ENCODE measurements at places on chromosomes 6 and 20. TPM values are rescaled to one million over a fixed set of nuclear protein-coding genes. Genes with fewer than 3 reads are reported as not detected.

- DNase-seq: no peak
- no peak overlapping the region for H3K27ac ChIP-seq
- H3K4me1 ChIP-seq: no peaks in the 10 kb centered on the region
- H3K36me3 ChIP-seq: no peaks in the 10 kb centered on the region
- peaks cover 5% of the 10 kb centered on the region for H3K27me3 ChIP-seq
- H3K4me3 ChIP-seq: no peak overlapping the region
Measured at GRCh38 chr20:56752274-56752673, 123.2 kb downstream of the TFAP2C start.

DNA sequence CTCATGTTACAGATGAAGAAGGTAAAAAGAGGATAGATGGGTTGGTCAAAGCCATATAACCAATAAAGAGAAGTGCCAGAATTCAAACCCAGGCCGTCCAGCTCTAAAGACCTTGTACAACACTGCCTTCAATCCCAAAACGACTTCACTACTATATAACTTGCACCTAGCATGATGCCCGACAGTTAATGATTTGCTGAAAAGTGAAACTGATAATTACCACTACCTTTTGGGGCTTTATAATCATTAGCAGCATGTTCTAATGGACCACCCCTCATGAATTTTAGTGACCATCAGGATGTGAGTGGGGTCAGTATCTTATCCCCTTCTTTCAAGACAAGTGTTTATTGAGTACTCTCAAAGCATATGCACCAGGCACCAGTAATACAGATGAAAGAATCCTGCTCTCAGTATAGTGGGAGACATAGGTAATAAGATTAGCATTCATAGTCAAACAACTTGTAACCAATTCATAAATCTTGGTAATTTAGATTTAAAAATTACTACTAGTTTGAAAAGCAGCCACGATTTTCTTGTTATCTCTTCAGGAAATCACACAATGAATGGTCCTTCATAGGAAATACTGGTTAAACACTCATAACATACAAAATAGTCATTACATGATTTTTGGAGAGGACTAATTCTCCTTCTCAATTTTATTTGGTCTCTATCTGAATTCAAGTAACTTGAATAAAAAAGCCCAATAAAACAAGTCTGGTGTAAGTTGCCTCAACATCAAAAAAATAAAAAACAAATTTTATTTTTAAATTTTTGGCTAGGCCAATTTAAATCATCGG, 98.0 kb downstream of the EPB41L2 start:
- no peak overlapping the region for H3K27ac ChIP-seq
- H3K36me3 ChIP-seq: no peaks in the 10 kb centered on the region
- no peaks in the 10 kb centered on the region for H3K27me3 ChIP-seq
- no peak for DNase-seq
- no peak overlapping the region for H3K4me3 ChIP-seq

- no peak for DNase-seq
- no peaks in the 10 kb centered on the region for H3K4me1 ChIP-seq
- H3K36me3 ChIP-seq: no peaks in the 10 kb centered on the region
- no peak overlapping the region for H3K4me3 ChIP-seq
Measured at GRCh38 chr20:9999645-10000044, 35.1 kb upstream of the ANKEF1 start.

DNA sequence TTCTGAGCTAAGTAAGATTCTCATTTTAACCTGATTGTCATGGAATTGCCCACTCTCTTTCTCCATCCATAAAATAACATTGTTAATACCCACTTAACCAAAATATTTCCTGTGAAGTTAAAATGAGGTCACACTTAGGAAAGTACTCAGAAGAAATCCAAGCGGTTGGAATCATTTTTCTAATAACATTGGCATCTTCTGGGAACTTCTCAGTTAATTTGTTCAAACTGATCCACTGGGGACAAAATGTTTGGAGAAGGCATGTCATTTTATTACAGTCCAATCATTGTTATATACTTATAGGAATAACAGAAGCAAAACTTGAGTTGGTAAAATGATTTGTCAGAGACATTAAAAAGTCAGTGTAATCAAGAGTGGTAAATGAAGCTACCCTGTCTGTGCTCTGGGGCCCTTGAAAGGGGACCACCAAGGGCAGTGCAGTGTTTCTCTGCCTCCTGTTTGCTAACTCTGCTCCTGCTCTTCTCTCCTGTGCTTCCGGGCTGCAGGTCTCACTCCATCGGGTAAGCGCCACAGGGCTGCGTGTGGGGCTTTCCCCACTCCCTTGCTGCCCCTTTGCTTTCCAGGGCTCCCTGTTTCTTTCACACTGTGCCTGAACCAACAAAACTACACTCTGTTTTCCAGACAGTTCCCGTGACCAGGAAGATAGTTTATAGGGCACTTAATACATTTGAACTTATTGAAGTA, 50.1 kb downstream of the HDDC2 start:
- no peaks in the 10 kb centered on the region for H3K36me3 ChIP-seq
- H3K27me3 ChIP-seq: no peaks in the 10 kb centered on the region
- H3K27ac ChIP-seq: no peak overlapping the region
- no peaks in the 10 kb centered on the region for H3K4me1 ChIP-seq
- no peak overlapping the region for H3K4me3 ChIP-seq

DNA sequence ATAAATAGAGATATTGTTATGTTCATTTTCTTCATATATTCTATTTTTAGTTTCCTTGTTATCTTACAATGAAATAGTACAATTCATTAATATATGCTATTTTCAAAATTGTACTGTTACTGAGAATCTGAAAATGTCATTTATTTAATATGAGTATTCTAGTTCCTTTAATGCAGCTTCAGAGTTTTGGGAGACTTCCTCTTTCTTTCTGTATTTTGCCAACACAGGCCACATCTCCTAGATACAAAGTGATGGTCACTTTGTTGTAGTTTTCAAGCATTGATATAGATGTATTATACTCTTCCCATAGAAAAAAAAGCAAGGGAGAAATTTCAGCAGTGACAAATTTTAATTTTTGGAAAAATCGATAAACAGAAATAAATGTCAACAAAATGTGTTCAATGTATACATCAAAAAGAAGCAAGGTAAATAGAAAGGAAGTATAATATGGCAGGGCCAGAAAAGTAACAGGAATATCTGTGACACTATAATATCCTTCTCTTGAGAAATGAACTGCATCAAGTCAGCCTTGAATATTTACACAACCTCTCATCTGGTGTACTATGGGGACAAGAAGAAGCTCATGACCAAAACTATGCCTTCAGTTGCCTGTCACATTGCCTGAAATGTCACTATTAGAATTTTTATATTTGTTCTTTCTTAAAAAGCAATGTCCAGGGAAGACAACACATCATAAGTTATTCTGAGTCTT, 396.0 kb downstream of the TBC1D32 start:
- no peaks in the 10 kb centered on the region for H3K27me3 ChIP-seq
- no peaks in the 10 kb centered on the region for H3K36me3 ChIP-seq
- DNase-seq: no peak
- H3K4me1 ChIP-seq: no peaks in the 10 kb centered on the region
- no peak overlapping the region for H3K27ac ChIP-seq

DNA sequence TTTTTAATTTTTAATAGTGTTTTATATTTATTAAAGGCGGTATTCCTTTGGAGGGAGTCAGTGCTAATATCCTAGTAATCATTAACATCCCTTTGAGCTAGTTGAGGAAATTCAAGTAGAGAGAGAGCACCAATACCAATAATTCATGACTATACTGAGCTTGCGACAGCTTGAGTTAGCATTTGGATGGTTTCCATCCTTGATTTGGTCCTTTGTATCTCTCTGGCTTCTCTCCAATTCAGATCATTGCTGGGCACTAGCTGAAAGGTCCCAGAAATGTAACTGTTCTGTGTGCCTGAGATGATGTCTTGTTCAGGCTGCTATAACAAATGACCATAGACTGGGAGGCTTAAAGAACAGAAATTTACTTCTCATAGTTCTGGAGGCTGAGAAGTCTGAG, 77.0 kb downstream of the RNF144B start:
- no peak for DNase-seq
- H3K4me1 ChIP-seq: no peaks in the 10 kb centered on the region
- H3K36me3 ChIP-seq: peaks cover 6% of the 10 kb centered on the region
- no peak overlapping the region for H3K27ac ChIP-seq
- no peak overlapping the region for H3K4me3 ChIP-seq
- H3K27me3 ChIP-seq: no peaks in the 10 kb centered on the region

DNA sequence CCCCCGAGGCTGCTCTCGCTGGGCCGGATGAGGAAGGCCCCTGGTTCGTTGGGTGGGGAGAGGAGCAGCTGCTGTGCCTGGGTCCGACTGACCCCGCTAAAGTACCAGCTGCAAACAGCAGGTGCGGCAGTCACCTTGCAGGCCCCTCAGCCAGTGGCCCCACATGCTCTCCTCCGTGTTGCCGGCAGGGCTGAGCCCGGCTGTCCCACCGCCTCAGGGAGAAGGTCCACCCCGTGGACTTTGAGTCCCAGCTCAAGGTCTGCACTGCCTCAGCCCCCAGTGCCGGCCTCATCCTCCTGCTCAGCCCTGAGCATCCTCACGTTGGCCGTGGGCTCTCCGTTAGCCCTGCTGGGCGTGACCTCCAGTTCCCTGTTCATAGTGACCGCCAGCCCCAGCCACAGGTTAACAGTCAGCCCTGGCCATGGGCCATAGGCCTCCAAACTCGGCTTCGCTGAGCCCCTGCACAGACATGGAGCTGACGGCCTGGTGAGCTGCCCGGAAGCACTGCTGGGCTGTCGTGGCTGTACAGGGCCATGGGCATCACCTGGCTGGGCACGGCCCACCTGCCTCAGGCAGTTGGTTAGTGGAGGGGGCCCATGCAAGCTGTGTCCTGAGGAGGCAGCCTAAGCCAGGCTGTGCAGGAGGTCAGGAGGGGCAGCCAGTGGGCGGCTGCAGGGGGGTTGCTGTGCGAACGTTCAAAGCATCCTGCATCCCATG, 3.1 kb downstream of the SRMS start:
- no peaks in the 10 kb centered on the region for H3K36me3 ChIP-seq
- no peak for DNase-seq
- H3K4me3 ChIP-seq: no peak overlapping the region
- no peaks in the 10 kb centered on the region for H3K27me3 ChIP-seq
- H3K27ac ChIP-seq: no peak overlapping the region

- no peak overlapping the region for H3K4me3 ChIP-seq
- H3K27ac ChIP-seq: no peak overlapping the region
- DNase-seq: peak; percentile 7
- H3K36me3 ChIP-seq: no peaks in the 10 kb centered on the region
Measured at GRCh38 chr6:69063401-69063800, 428.3 kb downstream of the ADGRB3 start.

GRCh38 chr20:62203378-62204030, 16.6 kb downstream of the HRH3 start:
- DNase-seq: no peak
- H3K4me1 ChIP-seq: no peaks in the 10 kb centered on the region
- H3K27me3 ChIP-seq: no peaks in the 10 kb centered on the region
- no peak overlapping the region for H3K4me3 ChIP-seq

GRCh38 chr6:68639826-68640490, 4.9 kb downstream of the ADGRB3 start:
- H3K27ac ChIP-seq: no peak overlapping the region
- peaks cover 3% of the 10 kb centered on the region for H3K27me3 ChIP-seq
- H3K4me3 ChIP-seq: peak overlapping the region; percentile 49
- H3K4me1 ChIP-seq: no peaks in the 10 kb centered on the region
- H3K36me3 ChIP-seq: no peaks in the 10 kb centered on the region

GRCh38 chr6:403659-404655, 12.4 kb downstream of the IRF4 start:
- no peak overlapping the region for H3K4me3 ChIP-seq
- no peaks in the 10 kb centered on the region for H3K4me1 ChIP-seq
- H3K36me3 ChIP-seq: no peaks in the 10 kb centered on the region

GRCh38 chr20:50339466-50339901, 148.9 kb downstream of the CEBPB start:
- no peaks in the 10 kb centered on the region for H3K27me3 ChIP-seq
- no peak for DNase-seq
- H3K36me3 ChIP-seq: no peaks in the 10 kb centered on the region
- no peak overlapping the region for H3K27ac ChIP-seq
- H3K4me3 ChIP-seq: no peak overlapping the region
- peaks cover 7% of the 10 kb centered on the region for H3K4me1 ChIP-seq

- peaks cover 16% of the 10 kb centered on the region for H3K4me1 ChIP-seq
- peak; percentile 82 for DNase-seq
- H3K27ac ChIP-seq: peak overlapping the region; percentile 27
- H3K27me3 ChIP-seq: no peaks in the 10 kb centered on the region
Measured at GRCh38 chr6:10555625-10556309, 34.6 kb downstream of the GCNT2 start.

DNA sequence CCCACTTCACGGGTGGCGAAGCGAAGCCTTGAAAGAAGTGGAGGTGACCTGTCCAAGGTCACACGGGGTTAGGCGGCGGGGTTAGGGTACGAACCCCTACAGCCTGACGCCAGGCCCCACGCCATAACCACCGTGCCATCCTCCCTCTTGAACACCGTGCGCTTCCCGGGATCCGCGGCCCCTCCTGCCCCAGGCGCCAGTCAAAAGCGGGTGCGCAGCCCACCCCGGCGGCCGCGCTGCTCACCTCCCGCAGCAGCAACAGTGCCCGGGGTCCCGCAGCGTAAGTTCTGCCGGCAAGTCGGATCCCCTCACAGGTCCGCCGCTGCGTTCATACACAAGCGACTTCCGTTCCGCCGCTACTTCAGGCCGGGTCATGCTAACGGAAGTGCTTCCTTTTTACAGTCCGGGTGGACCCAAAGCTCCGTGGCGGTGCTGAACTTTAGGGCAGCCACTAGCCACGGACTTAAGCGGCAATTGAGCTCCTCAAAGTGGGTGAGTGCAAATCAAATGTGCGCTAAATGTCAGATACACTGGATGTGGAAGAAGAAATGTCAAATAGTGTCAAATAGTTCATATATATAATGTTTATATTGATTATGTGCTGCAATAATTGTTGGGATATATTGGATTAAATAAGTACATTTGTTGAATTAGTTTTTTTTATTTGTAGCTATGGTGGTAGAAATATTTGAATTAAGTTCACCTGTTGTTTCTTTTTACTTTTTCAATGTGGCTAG, at the start of gene CDK5RAP1:
CDK5RAP1 (minus strand) TSS at position 336 of the 737 bp plus-strand sequence. CDS start 4,455 bp downstream, outside the sequence.
- peaks cover 4% of the 10 kb centered on the region for H3K4me1 ChIP-seq
- H3K36me3 ChIP-seq: no peaks in the 10 kb centered on the region
- H3K4me3 ChIP-seq: peak within 1 kb of the TSS; percentile 100

The SNRPB2 gene
- 43.6 TPM for total RNA-seq

The MDN1 gene
- 34.9 TPM for total RNA-seq

The HCK gene
- 24.0 TPM for total RNA-seq

All from kidney (tissue), 22 donors.